ENCODE measurements at places on chromosomes 6 and 20.

DNA sequence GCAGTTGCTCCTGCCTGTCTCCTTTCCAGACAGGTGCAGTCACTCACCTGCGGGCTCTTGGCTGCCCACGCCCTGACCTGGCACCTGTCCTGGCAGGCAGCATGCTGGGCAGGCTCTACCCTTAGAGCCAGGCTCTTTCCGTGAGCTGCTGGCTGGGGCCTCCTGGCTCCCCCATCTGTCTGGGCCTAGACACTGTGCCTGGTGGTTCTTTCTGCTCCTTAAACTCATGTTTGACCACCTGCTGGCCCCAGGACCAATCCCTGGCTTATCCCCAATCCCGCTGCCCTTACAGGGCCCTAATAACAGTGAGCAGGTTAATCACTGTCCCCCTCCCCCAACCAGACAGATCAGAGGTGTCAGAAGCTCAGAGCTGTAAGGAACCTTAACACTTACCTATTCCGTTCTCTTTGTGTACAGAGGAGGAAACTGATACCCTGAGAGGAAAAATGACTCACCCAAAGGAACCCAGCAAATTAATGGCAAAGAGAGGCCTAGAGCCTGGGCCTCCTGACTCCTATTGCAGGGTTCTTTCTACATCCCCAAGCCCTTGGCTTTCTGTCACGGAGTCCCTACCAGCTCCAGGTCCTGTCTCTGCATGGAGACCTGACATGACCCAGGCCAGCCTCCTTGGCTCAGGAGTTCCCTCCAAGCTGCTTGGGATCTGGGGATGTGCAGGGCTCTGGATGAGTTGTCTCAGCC lies 54.7 kb downstream of the RAB44 start:
- no peak for DNase-seq

GRCh38 chr6:125831659-125832058 lies 40.9 kb downstream of the NCOA7 start:
- DNase-seq: no peak

DNA sequence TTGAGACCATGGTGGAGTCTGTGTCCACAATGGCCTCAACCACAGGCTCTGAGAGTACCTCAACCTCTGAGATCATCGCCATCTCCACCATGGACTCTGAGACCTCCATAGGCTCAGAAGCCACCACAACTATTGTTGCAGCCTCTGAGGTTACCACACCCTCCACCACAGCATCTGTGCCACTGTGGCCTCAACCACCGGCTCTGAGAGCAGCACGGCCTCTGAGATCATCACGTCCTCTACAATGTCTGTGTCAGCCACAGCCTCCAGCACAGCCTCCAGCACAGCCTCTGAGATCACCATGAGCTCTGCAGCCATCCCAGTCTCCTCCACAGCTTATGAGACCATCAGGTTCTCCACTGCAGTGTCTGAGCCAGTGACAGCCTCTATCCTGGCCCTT lies 19.4 kb upstream of the MUC21 start:
- no peak for DNase-seq

DNA sequence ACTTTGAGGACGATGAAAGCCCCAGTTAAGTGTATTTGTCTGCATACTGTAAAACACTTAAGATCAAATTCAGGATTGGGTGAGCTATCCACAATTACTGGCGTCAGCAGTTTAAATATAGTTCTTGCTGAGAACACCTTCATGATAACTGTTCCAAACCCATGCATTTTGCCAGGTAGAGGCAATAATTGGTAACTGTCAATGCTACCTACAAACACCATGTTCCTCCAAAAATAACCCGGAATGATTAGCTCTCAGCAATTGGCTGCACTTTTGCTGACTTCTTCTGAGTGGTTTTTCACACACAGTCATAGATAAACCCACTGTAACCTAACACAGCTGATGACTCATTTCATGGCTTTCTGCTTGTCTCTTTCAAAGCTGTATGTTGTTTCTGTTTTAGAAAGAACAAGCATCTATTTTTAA lies 1358.6 kb upstream of the GJE1 start:
- peak; percentile 75 for DNase-seq

GRCh38 chr6:16437095-16437494 lies 198.7 kb downstream of the GMPR start:
- no peak for DNase-seq

GRCh38 chr20:36785308-36785707 lies 11.7 kb upstream of the DSN1 start:
- no peak for DNase-seq

DNA sequence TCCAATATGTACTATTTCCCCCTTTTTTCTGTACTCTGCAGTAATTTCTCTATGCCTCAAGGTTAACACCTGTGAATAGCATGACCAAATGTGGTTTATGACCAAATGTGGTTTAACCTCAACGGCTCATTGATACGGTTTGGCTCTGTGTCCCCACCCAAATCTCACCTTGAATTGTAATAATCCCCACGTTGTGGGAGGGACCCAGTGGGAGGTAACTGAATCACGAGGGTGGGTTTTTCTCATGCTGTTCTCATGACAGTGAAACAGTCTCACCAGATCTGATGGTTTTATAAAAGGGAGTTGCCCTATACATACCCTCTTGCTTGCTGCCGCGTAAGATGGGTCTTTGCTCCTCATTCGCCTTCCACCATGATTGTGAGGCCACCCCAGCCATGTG lies 18.7 kb downstream of the DEK start:
- DNase-seq: no peak

GRCh38 chr20:61252601-61253263 lies 671 bp downstream of the CDH4 start:
- peak; percentile 28 for DNase-seq

- DNase-seq: peak; percentile 91
Observed at GRCh38 chr6:21987501-21987957, 309.3 kb downstream of the PRL start.

DNA sequence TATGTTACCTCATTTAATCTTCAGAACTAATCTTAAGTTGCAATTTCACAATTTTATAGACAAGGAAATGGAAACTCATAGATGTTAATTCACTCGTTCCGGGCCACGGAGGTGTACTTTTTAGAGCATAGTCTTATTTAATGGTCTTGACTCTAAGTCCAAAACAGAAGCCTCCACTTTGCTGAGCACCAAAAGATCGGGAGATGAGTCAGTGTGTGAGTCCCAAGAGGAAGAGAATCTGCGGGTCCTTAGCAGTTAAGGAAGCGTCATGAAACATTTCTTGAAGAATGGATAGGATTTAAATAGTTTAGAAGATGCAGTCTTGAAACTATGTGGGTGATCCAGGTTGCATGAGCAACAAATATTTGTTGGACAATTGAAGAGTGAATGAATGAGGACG lies 231.8 kb upstream of the QKI start:
- DNase-seq: no peak

DNA sequence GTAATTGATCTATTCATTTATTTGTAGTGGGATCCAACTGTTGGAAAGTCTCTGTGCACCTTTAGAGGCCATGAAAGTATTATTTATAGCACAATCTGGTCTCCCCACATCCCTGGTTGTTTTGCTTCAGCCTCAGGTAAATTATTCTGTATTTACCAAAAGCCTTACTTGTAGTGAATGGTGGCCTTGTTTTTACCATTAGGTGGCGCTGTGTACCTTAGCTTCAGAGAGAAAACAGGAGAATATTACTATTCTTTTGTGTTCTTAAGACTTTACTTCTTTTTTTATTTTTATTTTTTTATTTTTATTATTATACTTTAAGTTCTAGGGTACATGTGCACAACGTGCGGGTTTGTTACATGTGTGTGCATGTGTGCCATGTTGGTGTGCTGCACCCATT lies 23.7 kb downstream of the PEX7 start:
- peak; percentile 38 for DNase-seq

GRCh38 chr6:125766641-125767040 lies 17.2 kb downstream of the HEY2 start:
- DNase-seq: no peak

DNA sequence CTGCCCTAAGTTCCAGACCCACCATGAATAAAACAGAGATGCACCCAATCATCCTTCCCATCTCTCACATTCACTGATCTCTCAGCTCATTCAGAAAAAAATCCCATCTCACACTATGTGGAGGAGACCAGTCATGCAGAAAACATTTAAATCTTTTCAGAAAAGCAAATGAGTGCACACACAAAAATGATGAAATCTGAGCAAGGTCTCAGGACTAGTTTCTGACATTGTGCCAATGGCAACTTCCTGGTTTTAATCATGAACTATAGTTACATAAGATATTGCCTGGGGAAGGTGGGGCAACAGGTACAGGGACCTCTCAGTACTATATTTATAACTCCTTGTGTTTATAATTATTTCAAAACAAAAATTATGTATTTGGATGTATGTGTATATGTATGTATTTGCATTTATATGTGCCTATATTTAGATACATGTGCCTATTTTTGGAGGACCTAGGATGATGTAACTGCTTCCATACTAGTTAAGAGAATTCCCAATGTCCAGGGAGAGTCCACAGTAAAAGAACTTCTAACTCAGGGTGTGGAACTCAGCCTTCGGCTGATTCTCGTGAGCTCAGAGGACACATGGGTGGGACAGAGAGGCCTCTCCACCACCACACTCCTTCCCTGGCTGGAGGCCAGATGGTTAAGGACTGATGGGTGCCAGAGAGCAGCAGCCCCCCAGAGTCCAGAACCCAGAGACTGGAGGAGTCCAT lies 71.7 kb upstream of the MAP3K4 start:
- DNase-seq: peak; percentile 93

DNA sequence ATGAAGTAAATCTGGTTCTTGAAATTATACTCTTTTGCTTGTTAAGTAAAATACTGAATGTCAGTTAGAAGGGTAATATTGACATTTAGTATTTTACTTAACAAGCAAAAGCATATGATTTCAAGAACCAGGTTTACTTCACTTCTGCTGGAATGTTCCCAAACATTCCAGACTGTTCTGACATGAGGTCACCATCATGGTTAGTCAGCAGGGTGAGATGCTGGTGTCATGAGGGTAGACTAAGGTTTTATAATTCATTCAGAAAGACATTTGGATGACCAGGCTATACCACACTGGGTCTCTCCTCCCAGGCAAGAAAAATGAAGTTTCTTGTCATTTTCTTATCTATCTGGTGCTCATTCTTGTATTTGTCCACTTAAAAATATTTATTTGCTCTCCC lies 414.4 kb upstream of the MMS22L start:
- peak; percentile 76 for DNase-seq

- no peak for DNase-seq
Observed at GRCh38 chr6:90175627-90176538, 120.8 kb downstream of the BACH2 start.
